ENCODE measurements at places on chromosomes 6 and 20.
A peak's percentile ranks its signal among the peaks of the same experiment; 100 is the strongest.

- no peak for DNase-seq
Observed at GRCh38 chr20:35729283-35729807, 12.7 kb downstream of the RBM39 start.

GRCh38 chr20:42341654-42342053 lies 723.5 kb upstream of the CHD6 start:
- no peak for DNase-seq

DNA sequence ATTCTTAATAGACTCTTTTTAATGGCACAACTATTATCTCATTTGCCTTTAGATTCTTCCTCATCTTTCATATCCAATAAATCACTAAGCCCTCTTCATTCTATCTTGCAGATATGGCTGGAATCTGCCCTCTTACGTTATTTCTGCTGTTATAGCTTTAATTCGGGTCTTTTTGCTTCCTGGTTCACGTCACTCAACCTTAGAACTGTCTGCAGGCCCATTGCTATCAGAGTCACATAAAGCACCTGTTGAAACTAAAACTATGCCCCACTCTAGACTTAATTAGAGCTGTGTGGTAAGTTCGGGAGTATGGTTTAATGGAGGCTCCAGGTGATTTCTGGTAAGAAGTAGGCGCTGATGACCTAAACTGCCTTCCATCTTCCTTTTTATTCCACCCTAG lies 988 bp downstream of the QRSL1 start:
- no peak for DNase-seq

DNA sequence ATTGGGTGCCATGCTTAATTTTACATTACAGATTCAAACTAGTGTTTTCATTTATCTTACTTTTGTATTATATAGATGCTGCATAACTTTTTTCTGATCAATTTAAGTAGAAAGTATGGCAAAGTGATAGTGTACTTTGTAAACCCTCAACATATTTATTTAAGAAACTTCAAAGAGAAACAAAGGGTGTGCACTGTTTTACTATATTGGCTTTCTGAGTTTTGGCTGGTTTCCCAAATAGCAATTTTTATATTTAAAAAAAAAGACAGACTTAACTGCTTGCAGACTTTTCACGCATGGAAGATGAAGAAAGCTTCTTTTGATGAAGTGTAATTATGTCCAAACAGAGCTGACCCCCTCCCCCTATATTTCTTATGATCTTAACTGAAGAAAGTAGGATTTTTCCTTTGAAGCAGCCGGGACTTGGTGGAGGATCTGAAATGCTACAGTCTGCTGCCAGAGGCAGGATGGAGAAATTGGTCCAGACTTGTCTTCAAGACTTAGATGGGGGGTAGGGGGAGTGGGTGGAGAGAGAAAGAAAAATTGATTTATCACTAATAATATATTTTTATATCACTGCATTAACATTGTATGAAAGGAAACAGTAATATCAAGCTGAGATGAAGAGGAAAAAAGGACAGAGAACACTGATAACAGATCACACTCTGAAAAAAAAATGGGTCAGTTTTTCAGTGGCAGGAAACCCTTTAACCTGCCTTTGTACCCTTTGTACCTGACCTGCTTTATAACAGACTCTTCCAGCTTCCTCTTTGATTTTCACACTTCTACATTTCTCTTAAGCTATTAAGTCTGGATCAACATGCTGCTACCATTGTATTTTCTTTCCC lies 56.0 kb upstream of the SUPT3H start:
- no peak for DNase-seq

DNA sequence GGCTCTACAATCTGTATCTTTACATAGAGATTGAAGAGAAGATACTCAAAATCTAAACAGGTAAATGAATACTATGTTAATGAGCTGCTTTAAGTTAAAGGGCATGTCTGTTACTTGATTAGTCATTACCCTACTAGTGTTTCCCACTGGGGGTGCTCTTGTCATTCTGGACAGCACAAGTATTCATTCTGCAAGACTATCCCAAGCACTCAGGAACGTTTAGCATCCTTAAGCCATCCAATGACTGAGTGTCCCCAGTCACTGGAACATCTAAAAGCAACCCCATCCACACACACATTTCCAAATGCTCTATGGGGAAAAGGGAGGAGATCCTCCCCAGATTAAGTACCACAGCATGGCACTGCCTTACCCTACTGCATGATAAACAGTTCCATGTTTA lies 25.7 kb downstream of the EZR start:
- DNase-seq = no peak

DNA sequence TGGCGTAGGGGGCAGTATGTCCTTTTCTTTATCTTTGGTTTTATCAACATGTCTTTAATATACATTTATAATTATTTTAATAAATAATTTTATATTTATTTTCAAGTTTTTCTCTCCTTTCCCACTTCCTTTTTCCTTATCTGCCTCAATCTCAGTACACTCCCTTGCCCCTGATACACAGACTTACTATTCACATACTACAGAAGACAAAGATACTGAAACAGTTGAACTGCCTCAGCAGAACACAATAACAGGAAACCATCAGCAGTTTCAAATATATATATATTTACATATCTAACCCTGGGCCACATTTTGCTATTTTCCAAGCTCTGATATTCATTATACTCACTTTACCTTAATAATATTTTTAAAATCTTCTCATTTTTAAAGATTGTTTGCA lies 19.8 kb downstream of the IBTK start:
- DNase-seq = no peak

DNA sequence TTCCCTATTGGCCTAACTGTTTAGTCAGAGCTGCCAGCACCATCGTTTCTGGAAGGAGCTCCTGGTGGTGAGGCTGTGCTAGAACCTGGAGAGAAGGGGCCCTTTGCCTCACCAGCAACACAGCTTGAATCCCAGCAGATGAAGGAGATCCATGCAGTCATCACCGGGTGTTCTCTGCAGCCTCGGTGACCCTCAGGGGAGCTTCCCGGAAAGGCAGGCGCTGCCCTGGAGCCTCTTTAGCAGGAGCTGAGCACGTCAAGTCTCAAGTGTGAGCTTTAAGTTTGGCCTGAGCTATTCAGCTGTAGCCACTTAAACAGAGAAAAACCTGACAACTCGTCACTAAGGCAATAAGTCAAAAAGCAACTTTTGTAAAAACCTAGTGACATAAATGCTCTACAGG lies 181.2 kb upstream of the FOXQ1 start:
- DNase-seq = no peak

GRCh38 chr20:32072168-32072750 lies 20.2 kb downstream of the HCK start:
- no peak for DNase-seq

DNA sequence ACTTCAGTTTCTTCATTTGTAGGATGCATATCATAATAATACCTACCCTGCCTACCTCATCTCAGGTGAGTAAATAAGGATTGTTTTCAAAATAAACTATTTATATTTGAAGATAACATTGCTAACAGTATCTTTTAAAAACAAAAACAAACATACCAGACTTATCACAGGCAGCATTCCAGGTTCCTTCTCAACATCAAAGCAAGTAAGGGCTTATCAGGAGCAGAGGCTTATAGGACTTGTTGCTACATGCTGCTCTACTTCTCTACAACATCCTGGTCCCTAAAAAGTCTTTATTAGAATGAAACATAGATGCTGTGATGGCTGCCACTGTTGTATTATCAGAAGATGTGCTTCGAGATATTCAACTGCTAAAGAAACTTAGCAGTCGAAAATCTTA lies 149.2 kb upstream of the PRDM1 start:
- no peak for DNase-seq

DNA sequence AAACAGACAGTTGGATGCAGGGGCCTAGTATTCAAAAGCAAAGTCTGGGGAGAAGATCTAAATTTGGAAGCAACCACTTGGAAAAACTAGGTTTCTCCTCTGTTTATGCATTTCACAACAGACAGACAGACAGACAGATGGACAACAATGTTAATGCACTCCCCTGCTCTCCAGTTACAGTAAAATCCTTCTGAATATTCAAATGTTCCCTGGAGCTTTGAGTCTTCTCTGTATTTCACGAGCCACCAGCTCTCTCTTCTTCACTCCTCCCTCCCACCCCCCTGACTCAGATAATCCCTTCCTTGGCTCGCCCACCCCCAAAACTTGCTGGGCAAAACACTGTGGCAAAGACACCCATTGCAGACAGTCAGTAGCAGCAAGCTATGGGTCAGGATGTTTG lies 129.3 kb upstream of the TOP1 start:
- DNase-seq = no peak

DNA sequence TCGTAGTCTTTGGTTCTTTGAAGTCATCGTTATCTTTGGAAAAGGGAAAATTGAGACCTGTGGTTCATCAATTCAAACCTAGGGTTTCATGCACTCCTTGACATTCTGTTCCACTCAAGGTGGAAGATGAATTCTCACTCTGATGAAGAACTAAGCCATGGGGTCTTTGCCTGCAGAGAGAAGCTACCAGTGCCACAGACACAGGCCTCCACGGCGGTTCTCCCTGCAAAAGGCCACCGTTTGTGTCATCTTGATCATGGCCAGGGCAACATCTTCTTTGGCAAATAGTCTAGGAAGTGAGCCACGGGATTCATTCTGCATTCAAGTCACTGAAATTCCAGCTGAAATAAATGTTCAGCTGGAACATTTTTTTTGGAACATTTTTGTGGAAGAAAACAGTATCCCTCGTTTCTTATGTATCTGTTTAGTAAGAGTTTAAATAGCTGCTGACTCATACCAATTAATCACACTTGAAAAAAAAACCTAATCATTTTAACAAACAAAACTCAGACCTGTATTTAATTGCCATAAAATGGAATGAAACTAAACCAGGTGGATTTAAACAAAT lies 206.0 kb upstream of the FOXQ1 start:
- DNase-seq = no peak

DNA sequence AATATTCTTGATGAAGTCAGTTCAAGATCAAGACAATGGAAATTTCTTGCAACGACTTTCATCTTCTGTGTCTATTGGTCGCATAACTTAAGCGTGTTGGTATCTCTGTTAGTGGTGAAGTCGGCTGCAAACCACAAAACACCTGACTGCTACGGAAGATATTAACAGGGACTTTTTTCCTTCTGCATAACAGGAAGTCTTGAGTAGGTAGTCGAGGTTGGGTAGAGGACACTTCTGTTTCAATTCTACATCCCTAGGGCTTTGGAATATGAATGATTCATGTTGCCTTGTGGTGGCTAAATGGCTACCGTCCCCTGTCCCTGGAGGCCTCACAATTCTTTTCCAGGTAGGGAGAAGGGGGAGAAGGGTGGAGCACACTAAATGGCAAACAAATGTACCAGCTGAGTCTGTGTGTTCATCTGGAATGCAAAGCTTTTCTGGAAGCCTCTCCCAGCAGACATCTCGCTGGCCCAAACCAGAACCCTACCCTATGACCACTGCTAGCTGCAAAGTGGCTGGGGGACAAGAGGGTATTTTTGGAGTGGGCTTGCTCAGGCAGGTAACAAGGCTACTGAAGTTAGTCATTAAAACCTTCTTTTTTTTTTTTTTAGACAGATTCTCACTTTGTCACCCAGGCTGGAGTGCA lies 34.6 kb upstream of the NKX2-2 start:
- DNase-seq = no peak

DNA sequence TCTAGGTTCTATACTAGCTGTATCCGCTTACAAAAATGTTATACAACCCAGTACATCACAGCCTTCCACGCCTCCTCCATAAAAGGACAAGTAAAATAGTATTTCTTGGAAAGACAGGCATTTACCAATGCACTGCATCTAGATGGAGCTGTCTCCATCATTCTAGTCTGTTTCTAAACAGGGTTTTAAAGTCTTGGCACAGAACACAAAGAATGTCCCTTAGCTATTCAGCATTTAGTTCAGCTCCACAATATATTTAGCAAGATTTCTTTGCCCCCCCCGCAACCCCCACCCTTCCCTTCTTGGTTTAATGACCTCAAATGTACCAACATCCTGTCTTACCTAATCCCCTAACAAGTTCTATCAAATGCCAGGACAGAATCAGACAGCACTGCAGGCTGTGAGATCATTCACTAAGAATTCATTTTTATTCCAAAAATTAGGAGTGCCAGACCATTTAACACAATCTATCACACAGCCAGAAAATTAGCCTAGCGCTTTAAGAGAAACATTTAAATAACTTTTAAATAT lies 198.6 kb downstream of the BACH2 start:
- DNase-seq = peak; percentile 17

DNA sequence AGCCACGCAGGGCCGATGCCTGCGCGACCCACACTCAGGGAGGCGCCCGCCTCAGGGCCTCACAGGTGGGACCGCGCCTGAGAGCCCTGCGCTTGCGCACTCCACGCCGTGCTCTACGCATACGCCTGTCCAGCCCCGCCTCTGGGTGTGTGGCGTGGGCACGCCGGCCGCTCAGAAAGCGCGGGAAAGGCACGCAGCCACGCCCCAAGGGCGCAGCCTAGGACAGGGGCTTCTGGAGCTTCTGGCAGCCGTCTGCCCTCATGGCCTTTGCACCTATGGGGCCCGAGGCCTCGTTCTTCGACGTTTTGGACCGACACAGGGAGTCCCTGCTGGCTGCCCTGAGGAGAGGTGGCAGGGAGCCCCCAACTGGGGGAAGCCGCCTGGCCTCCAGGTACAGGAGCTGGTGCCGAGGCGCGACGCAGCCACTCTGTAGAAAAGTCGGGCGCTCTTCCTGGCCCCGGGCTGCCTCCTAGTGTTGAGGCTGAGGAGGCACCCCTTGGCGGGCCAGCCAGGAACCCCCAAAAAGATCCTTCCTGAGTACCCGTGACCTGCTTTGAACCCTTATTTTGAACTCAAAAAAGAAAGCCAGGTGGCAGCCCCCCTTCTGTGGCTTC lies at the start of gene SPO11:
TSS of gene SPO11 (plus strand) at position 196 of the 614 bp plus-strand sequence. CDS start at position 261, 65 bp downstream.
- DNase-seq = peak; percentile 43

DNA sequence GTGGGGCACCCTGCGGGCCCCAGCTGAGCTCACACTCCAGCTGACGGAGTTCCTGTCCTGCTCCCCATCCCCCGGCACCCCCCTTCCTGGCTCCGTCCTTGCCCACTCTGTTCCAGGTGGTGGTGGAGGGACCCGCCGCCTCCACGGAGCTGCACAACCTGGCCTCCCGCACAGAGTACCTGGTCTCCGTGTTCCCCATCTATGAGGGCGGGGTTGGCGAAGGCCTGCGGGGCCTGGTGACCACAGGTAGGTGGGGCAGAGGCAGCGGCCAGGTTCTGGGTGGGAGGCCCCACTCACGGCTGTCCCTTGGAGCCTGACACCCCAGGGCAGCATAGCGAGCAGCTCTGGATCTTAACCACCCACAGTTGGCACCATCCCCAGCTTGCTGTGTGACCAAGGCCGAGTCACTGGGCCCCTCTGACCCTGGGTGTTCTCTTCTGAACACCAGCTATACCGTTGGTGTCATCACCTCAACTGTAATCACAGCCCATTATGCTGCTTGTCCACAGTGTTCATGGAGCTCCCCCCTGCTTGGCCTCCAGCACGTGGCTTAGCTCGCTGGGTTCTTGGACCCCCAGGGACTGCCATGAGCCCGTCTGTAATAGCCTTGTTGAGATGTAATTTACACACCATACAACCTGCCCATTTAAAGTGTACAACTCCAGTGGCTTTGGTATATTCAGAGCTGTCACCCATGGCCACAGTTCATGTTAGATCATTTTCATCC lies 17.4 kb downstream of the COL20A1 start:
- no peak for DNase-seq

- DNase-seq = no peak
Observed at GRCh38 chr6:152399399-152399798, 237.8 kb downstream of the SYNE1 start.

GRCh38 chr6:106046116-106046853 lies 39.9 kb upstream of the PRDM1 start:
- no peak for DNase-seq

- DNase-seq = no peak
Observed at GRCh38 chr6:134357022-134357487, 39.1 kb upstream of the SGK1 start.

All from right kidney (tissue), 9 donors.